Muscle of back (tissue), 13 donors: ENCODE measurements at places on chromosomes 13 and 19. TPM values are rescaled to one million over a fixed set of nuclear protein-coding genes. Genes with fewer than 3 reads are reported as not detected.

The UBL3 gene
- 28.6 TPM for polyA plus RNA-seq

The GDF15 gene
- 1.5 TPM for polyA plus RNA-seq

The LHFPL6 gene
- 53.9 TPM for polyA plus RNA-seq

The CHERP gene
- polyA plus RNA-seq, result 32.9 TPM

The TNNT1 gene
- 823 TPM for polyA plus RNA-seq

The CD70 gene
- 0.22 TPM for polyA plus RNA-seq

The ERICH4 gene
- polyA plus RNA-seq, result 0.22 TPM

- no peak for DNase-seq
Measured at GRCh38 chr13:44318161-44318560, 55.5 kb upstream of the SERP2 start.

- DNase-seq, result no peak
Measured at GRCh38 chr13:23541221-23541824, 28.9 kb upstream of the TNFRSF19 start.

GRCh38 chr19:15643387-15643786 is 2.7 kb downstream of the CYP4F3 start:
- DNase-seq, result no peak

DNA sequence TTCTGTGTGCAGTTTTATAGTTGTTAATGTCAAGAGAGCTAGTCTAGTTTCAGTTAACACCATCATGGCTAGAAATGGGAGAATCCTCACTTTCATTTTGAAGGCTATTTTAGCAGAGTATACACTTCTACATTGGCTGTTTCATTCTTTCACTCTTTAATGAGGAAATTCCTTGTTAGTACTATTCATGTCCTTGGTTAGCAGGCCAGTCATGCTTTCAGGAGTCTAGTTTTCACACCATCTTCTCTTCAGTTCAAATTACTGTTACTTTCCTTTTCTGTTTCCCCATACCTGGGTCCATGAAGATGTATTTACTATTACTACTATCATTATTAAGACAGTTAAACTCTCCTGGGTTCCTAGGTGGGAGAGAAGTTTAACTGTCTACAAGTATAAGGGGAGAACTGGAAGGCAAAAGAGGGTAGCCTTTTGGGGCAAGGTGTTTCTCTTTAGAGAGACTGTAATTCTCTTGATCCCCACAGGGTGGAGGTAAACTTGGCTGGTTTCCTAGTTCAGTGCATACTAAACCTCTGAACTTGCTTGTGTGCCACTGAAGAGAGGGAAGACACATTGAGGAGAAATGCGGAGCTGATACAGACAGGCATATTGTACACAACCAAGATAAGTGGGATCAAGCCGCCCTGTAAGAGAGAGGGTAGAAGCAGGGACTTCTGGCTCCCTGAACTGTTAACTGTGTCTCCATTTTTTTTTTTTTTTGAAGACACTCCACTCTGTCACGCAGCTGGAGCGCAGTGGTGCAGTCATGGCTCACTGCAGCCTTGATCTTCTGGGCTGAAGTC is 41.3 kb upstream of the IGFL4 start:
- no peak for DNase-seq

GRCh38 chr19:1237027-1237659 is 662 bp downstream of the CBARP start:
- no peak for DNase-seq

GRCh38 chr19:15291548-15292021 is 40.8 kb downstream of the BRD4 start:
- no peak for DNase-seq

- DNase-seq, result no peak
Measured at GRCh38 chr13:109198585-109198984, 569.2 kb downstream of the MYO16 start.

- no peak for DNase-seq
Measured at GRCh38 chr13:19056984-19057490, 124.6 kb downstream of the TUBA3C start.
